DMS53 (cell line): ENCODE measurements at places on chromosomes 16 and 17.

DNA sequence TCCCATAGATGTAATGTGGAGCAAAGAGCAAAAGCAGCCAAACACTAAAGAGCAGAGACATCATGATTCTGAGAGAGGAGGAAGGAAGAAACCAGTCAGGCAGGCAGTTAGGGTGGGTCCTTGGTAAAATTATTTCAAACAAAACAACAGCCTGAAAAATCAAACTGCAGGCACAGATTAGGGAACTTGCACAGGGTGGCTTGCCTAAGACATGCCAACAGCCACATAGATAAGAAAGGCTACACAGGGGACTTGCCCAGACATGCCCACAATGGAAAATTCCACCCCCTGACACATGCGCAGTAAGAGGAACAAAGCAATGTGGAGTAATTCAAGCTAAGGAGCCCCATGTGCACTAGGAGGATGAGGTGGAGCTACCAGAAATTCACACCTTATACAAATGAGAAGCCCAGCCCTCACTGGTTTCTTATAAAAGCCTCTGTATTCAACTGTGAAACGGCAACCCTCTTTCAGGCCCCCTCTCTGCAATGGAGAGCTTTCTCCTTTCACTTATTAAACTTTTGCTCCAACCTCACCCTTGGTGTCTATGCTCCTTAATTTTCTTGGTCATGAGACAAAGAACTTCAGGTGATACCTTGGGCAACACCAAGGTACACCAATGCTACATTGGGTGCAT lies 7.3 kb upstream of the GAS7 start:
- DNase-seq, result peak; percentile 8

GRCh38 chr17:2867441-2868424 lies 71.5 kb downstream of the RAP1GAP2 start:
- no peak for DNase-seq

GRCh38 chr17:73733517-73733916 lies 89.3 kb upstream of the SDK2 start:
- no peak for DNase-seq

- no peak for DNase-seq
Measured at GRCh38 chr16:72812672-72813071, 235.3 kb downstream of the ZFHX3 start.

- no peak for DNase-seq
Measured at GRCh38 chr16:57814896-57815295, 12.6 kb upstream of the KIFC3 start.

DNA sequence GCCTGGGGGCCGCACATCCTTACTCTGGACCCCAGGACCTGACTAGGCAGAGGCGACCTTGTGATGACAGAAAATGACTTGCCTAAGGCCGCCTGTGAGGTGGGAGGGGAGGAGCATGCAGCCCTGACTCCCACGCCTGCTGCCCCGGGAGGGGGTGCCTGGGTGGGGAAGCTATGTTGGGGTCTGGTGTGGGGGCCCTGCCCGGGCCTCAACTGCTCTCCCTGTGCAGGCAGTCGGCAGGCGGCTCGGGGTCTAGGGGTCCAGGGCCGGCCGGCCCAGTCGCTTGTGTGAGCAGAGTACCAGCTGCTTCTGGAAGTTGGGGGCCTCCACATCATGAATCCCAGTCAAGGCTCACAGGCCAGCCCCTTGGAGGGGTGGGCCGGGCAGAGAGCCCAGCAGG lies 48.1 kb downstream of the PRMT7 start:
- DNase-seq, result no peak

DNA sequence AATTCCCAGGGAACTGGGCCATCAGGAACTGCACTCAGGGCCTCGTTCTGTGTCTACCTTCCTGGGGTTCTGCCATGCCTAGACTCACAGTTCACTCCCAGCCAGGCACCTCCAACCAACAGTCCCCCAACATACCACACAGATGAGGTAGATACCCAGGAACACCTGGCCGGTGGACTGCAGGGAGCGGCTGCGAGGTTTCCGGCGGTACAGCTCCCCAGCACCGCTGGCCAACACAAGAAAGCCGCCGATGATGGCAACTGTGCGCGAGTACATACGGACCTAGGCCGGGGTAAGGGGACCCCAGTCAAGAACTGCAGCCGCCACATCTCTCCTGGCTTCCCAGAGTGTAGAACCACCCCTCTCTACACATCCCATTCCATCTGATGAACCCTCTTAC lies 1.9 kb downstream of the TMEM101 start:
- DNase-seq, result no peak

- DNase-seq, result peak; percentile 61
Measured at GRCh38 chr16:51237861-51238378, 86.8 kb upstream of the SALL1 start.

GRCh38 chr17:50393700-50394099 lies 3.6 kb downstream of the LRRC59 start:
- DNase-seq, result no peak

GRCh38 chr17:62998665-62999393 lies 32.8 kb downstream of the TANC2 start:
- peak; percentile 40 for DNase-seq

DNA sequence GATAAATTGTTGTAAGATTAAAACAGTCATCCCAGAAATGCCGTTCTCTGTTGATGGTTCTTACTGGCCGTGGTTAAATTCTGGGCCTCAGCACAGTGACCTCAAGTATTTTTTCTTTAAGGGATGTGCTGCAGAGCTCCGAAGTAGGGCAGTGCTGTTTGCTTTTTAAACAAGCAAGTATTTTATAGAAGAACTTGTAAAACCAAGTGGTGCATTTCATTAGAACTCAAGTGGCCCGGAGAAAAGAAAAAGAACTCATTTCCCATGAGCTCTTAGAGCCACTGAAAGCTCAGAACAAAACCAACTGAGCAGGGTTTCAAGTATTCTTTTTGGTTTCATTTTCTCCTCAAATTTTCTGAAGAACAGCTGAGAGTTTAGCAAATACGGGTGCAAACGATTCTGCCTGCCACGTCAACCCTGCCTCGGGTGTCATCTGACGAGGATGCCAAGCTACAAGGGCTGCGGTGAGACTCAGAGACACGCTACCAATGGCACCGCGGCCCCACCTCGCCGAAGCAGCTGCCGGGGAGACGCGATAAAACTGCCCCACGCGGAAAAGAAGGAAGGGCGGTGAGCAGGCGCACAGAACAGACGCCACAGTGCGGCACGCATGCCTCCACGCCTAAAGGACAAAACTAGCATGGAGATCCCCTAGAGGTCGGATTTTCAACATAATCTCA lies 6.3 kb downstream of the LMF1 start:
- peak; percentile 56 for DNase-seq

- DNase-seq, result peak; percentile 48
Measured at GRCh38 chr16:8963010-8963820, 491 bp downstream of the USP7 start.

DNA sequence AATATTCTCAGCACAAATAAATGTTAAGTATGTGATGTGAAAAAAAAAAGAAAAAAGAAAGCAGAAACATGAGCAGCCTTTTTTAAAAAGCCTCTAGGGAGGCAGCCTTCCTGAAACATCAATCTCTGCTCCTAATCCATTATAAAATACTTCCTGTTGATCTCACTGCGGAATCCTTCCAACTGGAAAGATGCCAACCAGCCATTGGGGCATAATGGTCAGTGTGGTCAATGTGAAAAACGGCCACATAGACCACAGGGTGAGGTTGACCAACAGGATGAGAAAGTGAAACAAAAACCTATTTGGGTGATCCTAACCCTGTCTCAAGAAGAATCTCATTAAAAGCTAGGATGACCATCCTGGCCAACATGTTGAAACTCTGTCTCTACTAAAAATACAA lies 26.1 kb upstream of the ABCA8 start:
- no peak for DNase-seq

DNA sequence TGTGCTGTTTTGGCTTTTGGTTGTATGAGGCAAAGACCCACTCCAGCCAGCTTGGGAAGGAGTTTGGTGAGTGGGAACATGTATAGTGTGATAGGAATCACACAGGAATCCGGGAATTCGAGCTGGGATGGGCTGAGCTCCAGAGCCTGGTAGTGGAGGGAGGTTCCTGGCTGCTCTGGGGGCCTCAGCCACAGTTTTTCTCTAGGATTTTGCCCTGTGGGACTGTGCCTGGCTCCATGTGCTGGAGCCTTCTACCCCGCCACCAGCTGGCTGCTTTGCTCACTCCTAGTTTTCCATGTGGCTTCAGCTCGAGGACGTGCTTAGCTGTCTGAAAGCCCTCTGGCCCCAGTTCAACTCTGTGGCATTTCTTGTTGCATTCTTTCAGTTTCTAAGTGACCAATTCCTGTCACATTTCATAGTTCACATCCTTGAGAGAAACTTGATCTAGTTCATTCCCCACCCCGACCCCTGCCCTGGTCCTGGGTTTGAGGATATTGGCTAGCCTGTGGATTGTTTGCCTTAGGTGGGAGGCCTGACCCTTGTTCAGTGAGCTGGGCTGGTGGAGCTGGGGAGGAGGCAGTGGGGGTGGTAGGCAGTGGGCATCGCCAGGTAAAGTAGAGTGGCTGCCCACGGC lies 5.0 kb downstream of the SEC14L1 start:
- DNase-seq, result no peak

DNA sequence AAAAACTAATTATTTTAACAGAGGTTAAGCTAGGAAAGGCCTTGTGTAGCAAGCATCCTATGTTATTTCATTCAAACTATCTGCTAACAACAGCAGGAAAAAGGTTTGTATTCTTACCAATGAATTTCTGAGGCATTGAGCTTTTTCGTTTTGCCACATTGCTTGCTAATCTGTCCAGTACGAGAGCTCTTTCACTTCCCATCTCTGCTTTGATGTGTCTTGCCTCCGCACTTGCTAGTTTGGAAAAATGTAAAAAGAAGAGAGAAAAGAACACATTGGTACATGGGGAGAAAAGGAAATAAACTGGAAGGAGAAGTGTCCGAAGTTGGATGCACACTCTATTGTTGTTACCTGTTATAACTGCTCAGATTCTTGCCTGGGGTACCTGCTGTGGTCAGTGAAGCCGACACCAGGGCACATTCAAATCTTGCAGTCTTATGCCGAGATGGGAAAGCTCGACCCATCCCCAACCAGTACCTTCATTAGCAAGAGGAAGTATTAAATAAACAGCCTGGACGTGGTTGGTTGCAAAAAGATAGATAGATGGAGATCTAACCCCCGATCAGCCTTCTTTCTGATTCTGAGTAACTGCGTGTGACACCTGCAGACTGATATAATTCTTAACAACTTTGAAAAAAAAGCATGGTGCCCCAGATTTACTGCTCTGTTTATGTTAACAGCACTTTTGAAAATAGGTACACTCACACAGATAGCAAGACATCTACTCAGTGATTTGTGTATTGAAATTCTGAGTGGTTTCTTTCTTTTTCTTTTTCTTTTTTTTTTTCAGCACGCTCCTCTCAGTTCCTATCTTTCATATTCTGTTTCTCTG lies 40.0 kb downstream of the GRB7 start:
- DNase-seq, result no peak

GRCh38 chr16:64406770-64407181 lies 715.1 kb downstream of the CDH11 start:
- peak; percentile 51 for DNase-seq

DNA sequence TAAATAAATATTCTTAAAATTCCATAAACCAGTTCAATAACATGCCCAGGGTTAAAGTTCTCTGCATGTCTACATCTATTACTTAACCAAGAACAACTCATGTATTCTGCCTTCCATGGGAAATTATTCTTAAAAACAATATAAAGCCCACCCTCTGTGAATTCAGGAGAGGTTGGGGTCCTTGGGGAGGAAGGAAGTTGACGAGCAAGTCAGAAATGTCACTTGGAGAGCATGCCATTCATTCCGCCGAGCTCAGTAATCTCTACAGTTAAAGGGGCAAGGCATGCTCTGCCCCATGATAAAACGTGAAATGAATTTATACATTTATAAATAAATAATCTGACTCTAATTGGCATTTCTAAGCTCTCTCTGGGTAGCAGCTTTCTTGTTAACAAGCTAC lies 405.1 kb downstream of the TOX3 start:
- no peak for DNase-seq

- no peak for DNase-seq
Measured at GRCh38 chr17:55773671-55774070, 22.8 kb downstream of the PCTP start.

GRCh38 chr16:3816326-3816725 lies 64.2 kb downstream of the CREBBP start:
- no peak for DNase-seq

DNA sequence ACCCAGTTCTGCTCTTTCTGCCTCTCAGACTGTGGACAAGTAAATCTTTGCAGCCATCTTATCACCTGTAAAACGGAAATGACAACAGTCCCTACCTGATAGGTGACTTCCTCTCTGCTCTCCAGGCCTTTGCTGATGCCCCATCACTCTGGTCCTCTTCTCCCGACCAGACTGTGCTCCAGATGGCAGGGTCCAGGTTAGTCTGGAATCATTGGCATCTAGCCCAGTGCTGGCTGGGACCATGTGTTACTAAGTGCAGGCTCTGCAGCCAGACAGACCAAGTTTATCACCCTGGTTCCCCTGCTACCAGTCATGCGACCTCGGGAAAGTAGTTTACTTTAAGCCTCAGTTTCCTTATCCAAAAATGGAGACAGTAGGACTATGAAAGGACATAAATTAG lies 1.8 kb upstream of the NUBP1 start:
- no peak for DNase-seq

DNA sequence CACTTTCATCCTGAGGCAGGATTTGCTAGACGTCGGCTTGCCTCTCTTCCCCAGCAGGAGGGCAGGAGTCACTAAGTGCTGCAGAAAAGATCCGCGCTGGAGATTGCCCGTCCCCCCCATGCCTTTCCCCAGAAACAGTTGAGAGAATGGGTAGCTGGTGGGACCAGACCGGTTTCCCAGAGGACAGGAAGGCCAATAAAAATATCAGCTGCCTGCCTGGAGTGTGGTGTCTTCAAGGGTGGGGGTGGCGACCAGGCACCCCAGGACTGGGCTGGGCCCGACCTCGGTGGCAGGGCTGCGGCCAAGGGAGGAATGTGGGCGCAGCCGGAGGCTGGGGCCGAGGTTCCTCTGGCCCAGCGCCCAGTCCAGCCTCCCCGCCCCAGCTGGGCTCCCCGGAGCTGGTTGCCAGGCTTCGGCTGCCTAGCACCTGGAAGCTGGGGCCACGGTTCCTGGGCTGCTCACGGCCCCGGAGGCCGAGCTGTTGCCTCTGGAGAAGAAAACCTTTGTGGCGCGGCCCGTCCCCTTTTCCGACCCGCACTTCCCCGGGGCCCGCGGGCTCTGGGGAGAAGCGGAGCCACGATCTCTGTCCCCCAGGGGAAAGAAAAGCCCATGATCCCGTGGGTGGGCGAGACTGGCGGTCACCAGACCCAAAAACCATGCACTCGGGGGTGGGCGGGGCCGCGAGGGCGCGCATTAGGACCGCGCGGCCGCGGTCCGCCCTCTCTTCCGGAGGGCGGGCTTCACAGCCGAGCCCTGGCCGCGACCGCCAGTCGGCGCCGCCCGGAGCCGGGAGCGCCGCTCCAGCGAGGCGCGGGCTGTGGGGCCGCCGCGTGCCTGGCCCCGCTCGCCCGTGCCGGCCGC lies at the start of gene TRAF4:
Gene TRAF4 (plus strand): TSS at position 769 of the 861 bp plus-strand sequence. CDS start 102 bp downstream, outside the sequence.
- peak; percentile 88 for DNase-seq

- DNase-seq, result peak; percentile 57
Measured at GRCh38 chr17:55988861-55989260, 164.4 kb upstream of the ANKFN1 start.

- no peak for DNase-seq
Measured at GRCh38 chr17:28271431-28271830, 47.6 kb upstream of the TMEM97 start.
